ENCODE measurements at places on chromosomes 12 and 14.

- DNase-seq: no peak
These were observed 24.1 kb upstream of the ATP2A2 start for GRCh38 chr12:110256780-110257431.

- no peak for DNase-seq
These were observed 21.7 kb downstream of the GALNT16 start for GRCh38 chr14:69281450-69282169.

- DNase-seq: no peak
These were observed 61.3 kb upstream of the METAP2 start for GRCh38 chr12:95412482-95413311.

GRCh38 chr12:59459966-59460660 is 135.7 kb upstream of the SLC16A7 start:
- no peak for DNase-seq

GRCh38 chr14:90239139-90239538 is 17.2 kb upstream of the PSMC1 start:
- DNase-seq: no peak

GRCh38 chr12:64716839-64717455 is 42.3 kb downstream of the GNS start:
- no peak for DNase-seq

DNA sequence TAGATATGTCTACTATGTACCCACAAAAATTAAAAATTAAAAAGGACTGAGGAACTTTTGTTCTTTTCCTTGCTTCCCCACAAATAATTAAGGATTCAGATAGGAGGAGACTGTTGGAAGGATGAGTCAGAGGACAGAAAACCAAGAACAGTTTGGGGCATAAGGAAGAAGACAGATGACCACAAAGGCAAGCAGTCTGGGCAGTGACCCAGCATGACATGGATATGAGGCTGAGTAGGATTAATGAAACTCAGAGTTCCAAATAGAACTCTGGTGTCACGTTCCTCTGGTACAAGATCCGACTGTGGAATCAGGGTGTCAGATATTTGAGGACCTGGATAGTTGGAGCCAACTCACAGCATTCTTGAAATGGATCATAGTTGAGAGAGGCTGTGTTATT is 89.3 kb upstream of the SLC38A4 start:
- DNase-seq: no peak

- no peak for DNase-seq
These were observed 157.6 kb upstream of the PDE3A start for GRCh38 chr12:20210621-20211215.

DNA sequence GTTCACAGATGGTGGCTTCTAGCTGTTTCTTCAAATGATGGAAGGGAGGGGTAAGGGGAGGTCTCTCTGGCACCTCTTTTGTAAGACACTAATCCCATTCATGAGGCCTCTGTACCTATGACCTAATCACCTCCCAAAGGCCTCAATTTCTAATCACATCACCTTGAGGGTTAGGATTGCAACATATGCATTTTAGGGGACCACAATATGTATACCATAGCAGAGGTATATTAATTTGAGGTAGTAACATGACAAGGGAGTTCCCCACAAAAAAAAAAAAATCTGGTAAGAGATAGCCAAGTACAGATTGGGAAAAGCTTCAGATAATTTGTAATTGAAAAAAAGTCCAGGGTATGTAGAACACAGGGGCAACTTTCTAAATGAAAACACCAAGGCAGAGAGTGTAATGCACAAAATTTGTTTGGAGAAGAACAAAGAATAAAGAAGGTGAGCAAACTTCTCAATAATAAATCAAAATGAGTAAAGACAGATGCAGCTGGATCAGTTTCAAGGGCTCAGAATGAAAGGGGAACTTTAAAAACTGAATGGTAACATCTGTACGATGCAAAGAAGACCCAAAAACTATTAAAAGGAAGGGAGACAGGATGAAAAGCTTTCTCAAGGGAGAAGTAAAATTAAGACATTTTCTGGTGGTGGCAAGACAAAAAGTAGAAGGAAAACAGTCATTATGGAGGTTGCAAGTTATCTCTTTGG is 125.5 kb upstream of the DCN start:
- no peak for DNase-seq

DNA sequence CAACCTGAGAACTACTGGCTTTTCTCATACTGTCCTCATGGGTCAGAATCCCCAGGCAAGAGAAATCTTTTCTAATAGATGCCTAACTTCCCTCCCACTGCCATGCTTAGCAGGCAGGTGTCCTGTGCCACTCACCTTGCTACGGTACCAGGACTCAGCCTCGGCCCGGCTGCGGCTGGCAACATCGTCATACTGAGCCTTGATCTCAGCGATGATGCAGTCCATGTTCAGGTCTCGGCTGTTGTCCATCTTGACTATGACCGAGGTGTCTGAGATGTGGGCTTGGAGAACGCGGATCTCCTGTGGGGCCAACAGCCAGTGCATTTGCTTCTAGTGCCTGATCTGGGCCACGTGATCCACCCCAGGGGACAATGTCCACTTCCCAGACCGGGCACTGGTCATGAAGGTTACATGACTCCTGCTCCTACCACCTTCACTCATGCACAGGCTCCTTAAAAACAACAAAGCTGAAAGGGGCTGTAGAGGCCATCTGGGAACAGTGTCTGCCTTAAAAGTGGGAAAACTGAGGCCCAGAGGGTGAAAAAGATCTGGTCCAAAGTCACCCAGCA is 4.1 kb downstream of the KRT85 start:
- no peak for DNase-seq

DNA sequence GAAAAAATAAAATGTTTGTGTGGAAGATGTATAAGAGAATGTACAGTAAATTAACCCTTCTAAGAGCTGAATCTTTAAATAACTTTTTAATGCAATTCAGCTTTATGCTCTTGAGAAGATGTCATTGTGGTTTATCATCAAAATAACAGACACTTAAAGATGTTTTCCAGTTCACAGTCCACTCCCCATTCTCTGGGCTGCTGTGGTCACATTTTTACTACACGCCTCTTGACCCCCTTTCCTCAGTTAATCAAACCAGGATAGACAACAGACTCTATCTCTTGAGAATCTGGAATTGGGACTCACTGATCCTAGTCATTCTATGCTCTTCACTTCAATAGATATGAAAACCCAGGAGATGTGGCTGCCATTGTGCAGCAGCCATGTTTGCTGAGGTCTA is 24.7 kb upstream of the OR6J1 start:
- DNase-seq: no peak

DNA sequence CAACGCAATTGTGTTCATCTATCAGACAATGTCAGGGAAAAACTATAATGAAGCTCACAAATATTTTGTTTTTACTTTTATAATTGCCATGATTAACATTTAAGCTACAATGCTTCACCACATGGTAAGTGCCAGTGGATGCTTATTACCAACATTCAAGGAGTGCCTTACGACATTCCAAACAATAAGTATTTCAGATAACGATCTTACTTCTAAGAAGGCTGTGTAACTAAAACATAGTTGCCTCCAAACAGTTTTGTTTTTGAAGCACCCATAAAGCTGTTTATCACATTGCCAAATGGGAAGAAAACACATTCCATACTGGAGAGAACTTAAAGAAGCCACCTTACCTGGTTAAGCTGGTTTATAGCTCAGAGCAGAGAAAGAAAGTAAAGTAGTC is 78.8 kb downstream of the RPS6KA5 start:
- no peak for DNase-seq

DNA sequence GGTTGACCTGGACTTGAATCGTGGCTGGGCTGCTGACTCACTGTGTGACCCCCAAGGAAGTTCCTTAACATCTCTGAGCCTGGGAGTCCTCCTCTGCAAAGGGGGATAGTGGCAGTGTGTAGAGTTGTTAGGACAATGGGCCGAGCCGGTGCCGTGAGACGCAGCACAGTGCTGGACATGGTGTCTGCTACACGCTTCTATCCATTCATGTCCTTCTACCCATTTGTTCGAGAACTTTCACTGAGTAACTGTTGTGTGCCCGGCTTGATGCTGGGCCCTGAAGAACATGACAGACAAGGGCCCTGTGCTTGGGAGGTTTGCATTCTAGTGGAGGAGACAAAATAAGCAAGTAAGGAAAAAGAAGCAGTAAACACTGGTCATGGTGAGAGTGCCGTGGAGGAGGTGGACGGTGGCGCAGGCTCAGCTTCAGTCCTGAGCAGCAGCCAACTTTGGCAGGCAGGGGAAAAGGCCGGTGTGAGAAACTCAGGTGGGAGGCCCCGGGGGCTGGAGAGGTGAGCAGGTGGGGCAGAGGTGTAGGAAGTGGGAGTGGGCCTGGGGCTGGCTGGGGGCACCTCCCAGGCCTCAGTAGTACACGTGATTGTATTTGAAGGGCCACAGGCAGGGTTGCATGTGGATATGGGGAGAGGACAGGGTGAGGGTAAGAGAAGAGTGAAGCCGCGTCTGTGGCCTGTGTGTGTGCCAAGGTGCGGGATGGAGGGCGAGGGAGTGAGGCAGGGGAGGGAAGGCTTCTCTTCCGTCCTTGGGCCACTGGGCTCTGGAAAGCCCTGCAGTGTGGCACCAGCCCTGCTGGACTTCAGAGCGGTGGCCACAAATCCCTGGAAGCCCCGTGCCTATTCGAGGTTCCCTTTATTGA is 13.8 kb downstream of the VASH1 start:
- DNase-seq: no peak

GRCh38 chr14:101001311-101002069 is 98.0 kb upstream of the RTL1 start:
- no peak for DNase-seq

DNA sequence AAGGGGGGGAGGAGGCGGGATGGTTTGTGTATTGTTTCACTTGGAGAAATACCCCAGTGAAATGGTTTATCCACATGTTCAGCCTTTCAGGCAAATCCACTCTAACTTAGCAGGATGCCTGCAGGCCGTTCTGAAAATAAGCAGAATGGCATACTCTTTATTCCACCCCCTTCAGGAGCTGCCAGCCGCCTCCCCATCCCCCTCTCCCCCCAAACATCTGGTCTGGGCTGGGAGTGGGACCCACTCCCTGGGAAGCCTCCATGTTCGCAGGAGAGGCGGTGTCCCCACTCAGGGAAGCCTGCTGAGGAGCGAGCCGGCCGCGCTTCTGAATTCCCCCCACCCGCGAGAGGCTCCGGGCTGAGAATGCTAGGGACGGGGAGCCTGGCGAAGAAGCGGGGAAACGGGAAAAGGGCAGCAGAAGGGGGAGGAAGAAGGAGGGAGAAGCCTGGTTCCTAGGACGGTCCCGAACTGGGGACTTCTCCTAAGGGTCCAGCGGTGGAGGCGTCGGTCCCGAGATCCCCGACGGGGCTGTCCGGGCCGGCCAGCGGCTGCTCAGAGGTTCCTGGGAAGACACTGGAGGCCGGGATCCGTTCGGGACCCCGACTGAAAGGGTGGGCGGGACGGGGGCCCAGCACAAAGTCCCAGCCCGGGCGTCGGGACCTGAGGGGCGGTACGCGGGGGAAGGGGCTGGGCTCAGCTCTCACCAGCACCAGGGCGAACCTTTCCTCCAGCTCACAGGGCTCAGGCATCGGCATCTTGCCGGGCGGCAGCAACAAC is 666 bp downstream of the FMNL3 start:
- DNase-seq: no peak

DNA sequence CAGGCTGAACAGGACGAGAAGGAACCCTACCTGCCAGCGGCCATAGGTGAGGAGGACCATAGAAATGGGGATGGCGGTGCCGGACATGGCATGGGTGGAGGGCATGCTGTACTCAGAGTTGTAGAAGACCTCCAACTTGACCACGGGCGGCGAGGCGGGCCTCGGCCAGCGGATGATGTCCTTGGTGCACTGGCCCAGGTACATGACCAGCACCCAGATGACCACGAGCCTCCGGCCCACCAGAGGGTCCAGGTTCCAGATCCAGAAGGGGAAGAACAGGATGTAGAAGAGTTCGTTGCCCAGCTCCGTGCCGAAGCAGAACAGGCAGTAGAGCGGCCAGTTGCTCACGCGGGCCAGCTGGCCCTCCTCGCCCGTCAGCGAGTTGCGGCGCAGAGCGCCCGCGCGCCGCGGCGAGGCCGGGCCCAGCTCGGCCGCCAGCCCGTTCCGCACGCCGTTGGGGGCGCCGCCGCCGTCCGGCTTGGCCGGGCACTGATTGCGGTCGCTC is 582 bp downstream of the SGPP1 start:
- no peak for DNase-seq

GRCh38 chr12:104985206-104985605 is 910 bp upstream of the NOPCHAP1 start:
- no peak for DNase-seq

DNA sequence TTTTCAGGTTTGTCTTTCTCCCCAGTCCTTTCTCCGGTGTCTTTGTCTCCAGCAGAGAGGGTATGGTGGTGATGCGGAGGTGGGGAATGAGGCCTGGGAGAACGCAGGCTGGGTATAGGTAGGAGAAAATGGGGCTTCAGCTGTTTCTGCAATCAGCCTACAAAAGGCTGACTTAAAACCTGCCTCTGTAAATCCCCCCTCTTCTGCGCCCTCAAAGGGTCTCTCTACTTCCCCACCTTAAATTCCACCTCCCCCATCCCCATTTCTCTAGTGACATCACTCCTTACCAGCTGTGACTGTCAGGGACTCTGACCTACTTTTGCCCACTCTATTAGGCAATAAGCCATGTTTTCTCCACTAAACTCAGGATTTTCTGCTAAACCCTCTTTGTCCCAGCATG is 8.1 kb upstream of the RIMKLB start:
- DNase-seq: no peak

- no peak for DNase-seq
These were observed 7.5 kb upstream of the KRT1 start for GRCh38 chr12:52687497-52688385.

GRCh38 chr14:68523326-68523610 is 269.6 kb downstream of the ZFP36L1 start:
- DNase-seq: no peak

DNA sequence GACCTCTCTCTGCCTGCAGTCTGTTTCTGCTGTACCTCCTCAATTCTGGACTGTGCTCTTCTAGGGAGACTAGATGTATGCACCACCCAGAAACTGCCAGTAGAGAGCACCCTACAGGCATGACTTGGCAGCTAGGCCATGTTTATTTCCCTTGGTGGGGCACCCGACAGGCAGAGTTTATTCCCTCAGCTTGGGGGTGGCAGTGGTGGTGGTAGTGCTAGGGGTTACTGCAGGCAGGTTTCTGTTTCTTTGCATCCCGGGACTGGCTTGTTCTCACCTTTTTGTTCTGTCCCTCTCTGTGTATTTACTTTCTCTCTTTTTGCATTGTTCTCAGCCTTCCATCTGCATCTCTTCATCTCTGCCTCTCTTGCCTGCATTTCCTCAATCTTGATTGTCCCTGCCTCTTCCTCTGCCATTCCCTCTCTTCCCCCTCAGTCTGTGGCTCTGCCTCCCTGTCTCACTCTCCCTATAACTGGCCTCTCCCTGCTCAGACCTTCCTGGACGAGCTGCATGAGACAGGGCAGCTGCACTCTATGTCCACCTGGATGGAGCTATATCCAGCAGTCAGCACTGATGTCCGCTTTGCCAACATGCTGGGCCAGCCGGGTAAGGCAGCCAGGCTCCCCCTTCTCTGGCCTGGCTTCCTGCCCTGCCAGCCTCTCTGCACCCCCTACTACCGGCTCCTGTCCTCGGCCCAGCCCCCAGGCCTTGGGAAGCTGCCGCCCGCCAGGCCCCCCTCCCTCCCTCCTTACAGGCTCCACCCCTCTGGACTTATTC is 13.8 kb downstream of the PRPF40B start:
- DNase-seq: peak; percentile 22

- DNase-seq: peak; percentile 25
These were observed 607.0 kb downstream of the BCL11B start for GRCh38 chr14:98665007-98665406.
